ENCODE measurements at places on chromosomes 5 and 9.

- DNase-seq, result peak; percentile 42
Observed at GRCh38 chr5:181222630-181223057, 437 bp upstream of the TRIM41 start.

DNA sequence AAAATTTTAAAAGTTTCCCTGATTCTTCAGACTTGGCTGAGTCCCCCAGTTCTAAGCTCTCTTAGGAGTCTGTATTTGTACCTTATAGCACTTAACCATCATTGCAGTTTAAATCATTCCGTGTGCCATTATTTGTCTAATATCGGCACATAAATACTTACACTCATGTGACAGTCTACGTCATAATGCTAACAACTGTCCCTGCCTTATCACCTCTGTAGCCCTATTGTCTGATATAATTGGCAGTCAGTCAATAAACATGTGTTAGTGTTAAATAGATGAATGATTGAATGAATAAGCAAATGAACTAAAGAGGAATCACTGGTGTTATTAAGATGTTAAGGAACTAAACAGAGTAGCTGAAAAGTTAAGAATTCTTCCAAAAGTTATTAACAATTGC is 287.8 kb downstream of the EBF1 start:
- DNase-seq, result no peak

DNA sequence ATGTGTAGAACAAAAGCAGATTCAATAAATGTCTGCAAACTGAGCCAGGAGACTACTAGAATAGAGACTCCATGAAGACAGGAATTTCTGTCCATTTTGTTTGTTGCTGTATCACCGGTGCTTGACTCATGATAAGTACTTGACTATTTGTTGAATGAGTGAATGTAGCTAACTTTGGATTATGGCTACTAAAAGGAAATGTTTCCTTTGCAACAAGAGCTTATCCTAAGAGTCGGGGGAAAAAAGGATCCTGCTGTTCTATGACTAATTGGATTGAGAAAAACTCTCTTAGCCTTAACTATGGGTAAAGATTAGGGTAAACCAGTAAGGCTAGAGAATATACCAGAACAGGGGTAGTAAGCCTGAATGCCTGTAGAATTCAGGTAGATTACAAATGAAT is 3.5 kb downstream of the PAIP1 start:
- no peak for DNase-seq

DNA sequence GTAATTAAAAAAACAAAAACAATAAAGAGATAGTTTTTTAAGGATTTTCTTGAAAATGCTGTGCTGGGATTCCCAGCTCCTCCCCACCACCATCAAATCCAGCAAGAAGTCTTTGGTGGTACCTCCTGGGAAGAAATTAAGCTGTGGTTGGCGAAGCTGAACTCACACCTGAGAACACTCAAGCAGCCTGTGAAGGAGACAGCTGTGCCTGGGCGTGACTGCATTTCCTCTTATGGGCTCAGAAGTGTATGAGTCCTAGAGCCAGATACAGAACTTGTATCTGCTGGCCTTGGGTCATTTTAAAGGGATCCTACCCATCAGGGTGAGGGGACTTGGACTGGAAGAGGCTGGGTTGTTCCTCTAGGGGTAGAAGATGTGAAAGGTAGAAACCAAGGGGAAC is 561.2 kb upstream of the SGCD start:
- no peak for DNase-seq

DNA sequence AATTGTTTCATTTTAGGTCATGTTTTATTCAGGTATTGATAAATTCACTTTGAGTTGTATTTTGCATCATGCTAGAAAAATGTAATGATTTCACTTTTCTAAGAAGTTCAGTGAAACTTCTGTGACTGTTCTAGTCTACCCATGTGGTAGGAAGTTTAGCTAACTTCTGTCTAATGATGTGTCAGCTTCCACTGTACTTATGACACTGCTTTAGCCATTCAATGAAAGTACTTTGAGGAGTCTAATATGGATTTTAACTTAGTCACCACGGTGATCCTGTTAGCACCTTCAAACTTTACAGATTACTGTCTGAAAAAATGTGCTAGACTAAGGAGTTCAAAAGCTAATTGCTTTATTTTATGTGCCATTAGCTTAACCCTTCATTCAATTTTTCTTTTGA is 1510.5 kb upstream of the CDH9 start:
- no peak for DNase-seq

DNA sequence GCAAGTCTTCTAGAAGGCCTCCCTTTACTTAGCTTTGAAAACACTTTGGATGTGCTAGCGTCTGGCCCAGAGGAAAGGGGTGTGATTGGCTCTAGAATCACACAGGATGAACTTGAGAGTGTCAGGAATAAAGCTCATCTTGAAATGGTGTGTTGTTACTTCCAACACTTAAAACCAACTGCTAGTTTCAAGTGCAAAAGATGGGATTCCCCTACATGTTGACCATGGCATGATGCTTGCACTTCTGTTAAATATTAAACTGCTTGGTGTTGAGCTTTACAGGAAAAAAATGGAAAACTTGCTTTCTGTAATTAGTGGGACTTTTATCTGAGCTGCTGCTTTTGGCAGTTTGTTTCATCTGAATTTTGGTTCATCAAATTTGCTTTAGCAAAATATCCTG is 261.1 kb downstream of the MED10 start:
- no peak for DNase-seq

DNA sequence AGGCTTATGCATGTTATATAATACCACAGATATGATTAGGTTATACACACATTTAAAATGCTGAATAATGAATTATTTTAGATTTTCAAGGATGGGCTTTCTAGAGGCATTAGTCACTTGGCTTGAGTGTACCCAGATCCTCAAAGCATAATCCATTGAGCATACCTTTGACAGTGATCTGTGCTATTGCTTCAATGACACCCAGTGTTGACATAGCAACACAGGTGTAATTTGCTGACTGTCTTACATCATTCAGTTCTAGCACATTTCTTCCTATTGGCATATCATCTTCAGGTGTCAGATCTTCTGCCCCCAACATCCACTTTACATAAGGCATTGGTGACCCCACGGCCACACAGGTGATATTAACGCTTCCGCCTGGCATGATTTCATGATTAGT is 721.5 kb upstream of the DMAC1 start:
- DNase-seq, result no peak
